NCI-H2227 treated with DMSO at 0.1 percent for 48 hours (cell line): ENCODE measurements at places on chromosomes 1 and 21.

DNA sequence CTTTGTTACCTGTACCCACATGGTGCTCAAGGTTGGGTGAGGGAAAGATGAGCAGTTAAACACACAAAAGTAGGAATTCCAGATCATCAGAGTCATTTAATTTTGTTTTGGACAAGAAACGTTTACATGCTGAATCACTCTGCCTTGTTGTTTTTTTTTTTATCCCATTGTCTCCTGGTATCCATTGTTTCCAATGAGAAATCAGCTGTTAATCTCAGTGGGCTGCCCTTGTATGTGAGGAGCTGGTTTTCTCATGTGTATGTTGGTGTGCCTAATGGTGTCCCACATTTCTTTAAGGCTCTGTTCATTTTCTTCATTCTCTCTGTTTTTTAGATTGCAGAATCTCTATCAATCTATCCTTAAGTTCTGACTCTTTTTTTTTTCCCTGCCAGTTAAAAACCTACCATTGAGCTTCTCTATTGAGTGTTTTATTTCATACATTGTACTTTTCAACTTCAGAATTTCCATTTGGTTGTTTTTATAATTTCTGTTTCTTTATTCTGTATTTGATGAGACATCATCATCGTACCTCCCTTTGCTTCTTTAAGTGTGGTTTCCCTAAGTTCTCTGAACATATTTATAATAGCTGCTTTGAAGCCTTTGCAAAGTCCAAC, 8.8 kb upstream of the OBSCN start:
- no peak for DNase-seq

DNA sequence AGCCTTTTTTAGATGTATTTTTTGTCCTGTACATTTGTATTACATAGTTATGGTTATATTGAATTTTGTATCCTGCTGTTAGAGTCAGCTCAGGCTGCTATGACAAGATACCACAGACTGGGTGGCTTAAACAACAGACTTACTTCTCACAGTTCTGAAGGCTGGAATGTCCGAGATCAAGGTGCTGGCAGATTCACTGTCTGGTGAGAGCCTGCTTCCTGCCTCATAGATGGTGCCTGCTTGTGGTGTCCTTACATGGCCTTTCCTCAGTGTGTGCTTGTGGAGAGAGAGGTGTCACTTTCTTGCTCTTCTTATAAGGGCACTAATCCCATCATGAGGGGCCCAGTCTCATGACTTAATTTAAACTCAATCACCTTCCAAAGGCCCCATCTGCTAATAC, 23.1 kb upstream of the MYSM1 start:
- no peak for DNase-seq

GRCh38 chr1:10909697-10910680, 102.5 kb upstream of the TARDBP start:
- no peak for DNase-seq

- no peak for DNase-seq
These were observed 74.8 kb upstream of the BCL9 start for GRCh38 chr1:147466543-147466942.

GRCh38 chr1:208425096-208425495, 180.9 kb upstream of the PLXNA2 start:
- no peak for DNase-seq

- DNase-seq, result no peak
These were observed 42.1 kb downstream of the SYCP1 start for GRCh38 chr1:114896795-114897194.

- no peak for DNase-seq
These were observed 310.0 kb upstream of the RUNX1 start for GRCh38 chr21:35359076-35359475.

DNA sequence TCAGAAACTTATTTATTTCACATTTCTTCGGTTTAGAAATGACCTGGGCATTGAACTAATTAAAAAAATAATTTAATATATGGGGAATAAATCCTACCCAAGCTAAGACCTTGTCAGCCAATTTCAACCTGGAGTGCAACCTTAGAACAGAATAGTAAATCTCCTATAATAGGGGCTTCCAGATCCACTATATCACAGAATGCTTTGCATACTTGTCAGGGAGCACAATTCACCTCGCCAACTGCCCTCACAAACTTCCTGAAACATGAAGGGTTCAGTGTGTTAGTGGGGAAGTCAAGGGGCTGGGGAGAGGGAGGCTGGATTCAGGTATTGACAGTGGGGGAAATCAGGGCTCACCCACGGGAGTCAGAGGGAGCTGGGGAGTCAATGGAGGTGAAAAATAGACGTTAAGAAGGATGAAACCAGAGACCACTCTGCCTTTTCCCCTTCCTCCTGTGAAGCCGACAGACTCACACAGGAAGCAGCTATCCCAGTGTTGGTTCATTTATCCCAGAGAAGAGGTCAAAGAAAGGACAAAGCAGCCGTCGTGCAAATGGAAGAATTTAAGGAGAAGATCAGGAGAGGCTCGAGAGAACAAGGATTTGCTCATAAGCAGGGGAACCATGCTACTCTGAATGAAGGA, 453.3 kb downstream of the NUF2 start:
- no peak for DNase-seq
